NCI-H1694 (cell line): ENCODE measurements at places on chromosomes 3 and 15.

- DNase-seq, result no peak
Measured at GRCh38 chr3:140597364-140597763, 80.5 kb upstream of the TRIM42 start.

DNA sequence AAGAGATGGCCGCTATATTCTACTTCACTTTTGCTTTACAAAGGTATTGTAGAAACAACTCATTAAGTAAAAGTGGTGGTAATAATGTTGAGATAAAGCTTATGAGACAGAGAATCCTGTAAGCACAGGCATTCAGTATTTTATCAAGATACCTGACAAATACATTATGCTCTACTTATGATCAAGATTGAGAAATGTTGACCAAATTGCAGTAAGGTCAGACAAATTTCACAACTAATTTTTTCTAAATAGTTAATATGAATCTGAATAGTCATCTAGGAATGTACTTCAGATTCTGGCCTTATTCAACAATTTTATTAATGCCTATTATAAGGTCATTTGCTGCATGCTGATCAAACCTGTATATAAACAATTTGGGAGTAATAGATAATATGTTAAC, 95.1 kb upstream of the MBNL1 start:
- no peak for DNase-seq

GRCh38 chr3:64229903-64230302, 4.6 kb upstream of the PRICKLE2 start:
- no peak for DNase-seq

DNA sequence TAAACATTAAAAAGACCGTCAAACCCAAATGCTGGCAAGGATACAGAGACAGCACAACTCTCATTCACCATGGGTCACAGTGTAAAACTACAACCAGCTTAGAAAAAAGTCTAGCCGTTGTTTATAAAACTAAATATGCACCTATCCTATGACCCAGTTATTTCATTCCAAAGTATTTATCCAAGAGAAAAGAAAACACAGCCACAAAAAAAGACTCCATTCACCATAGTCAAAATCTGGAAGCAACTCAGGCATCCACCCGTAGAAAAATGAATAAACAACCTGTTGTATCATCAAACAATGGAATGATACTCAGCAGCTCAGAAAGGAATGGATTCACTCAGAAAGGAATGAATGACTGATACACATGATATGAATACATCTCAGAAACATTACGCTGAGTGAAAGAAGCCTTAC, 28.6 kb downstream of the PLD1 start:
- DNase-seq, result no peak

DNA sequence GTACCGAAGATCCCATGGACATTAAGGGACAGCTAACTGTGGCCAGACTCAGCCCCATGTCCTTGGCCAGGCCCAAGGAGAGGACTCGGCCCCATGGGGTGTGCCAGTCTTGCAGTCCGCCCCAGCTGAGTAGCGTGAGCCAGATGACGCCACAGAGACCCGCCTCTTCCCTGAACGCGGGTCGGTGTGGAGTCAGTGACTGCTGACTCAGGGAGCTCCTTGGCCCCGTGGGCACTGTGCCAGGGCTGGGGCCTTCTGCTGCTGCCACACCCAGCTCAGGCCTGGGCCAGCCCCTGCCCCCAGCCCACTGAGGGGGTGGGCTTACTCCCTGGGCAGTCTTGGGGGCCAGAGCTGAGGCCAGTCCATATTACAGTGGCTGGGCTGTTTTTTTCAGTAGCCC, 52.8 kb downstream of the PLXNA1 start:
- DNase-seq, result no peak

DNA sequence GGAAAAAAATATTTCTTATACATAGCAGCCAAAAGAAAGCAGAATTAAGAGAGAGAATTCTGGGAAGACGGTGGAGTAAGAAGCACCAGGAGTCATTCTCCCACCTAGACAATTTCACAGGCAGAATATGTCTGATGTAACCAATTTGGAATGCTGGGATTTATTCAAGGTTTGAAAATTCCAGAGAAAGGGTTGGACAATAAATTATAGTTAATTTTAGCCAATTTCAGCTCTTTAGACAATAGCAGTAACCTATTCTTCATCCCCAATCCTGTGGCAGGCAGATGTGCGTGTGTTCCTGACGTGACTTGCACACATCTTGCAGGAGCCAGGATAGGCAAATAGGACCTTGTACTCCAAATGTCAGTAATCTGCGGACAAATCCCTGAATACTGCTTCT, 541.0 kb upstream of the NAALADL2 start:
- DNase-seq, result no peak

GRCh38 chr15:83549623-83550022, 102.5 kb downstream of the SH3GL3 start:
- DNase-seq, result no peak

DNA sequence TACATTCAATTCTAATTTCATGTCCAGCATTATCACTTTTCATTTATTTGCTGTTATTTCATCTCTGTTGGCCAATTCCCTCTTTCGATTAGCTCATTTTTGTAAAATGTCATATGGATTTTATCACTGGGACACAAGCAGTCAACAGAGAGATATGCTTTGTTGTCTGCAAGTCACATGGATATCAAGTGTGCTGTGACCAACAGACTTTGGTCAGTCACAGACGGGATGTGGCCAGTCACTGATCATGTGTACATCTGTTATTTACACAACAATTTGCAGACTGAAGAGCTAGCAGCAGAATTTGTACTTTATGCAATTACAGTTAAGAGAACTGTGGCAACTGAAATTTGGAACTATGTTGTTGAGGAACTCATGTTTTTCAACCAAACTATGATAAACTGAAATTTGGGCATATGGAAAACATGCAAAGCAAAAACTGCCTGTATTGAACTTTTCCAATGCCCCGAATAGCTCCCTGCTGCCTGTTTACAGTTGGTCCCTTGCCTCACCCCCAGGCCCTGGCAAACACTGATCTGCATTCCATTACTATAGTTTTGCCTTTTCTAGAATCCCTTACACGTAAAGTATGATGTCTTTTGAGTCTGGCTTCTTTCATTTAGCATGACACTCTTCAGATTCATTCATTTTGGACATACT, 104.4 kb downstream of the RPL22L1 start:
- no peak for DNase-seq

DNA sequence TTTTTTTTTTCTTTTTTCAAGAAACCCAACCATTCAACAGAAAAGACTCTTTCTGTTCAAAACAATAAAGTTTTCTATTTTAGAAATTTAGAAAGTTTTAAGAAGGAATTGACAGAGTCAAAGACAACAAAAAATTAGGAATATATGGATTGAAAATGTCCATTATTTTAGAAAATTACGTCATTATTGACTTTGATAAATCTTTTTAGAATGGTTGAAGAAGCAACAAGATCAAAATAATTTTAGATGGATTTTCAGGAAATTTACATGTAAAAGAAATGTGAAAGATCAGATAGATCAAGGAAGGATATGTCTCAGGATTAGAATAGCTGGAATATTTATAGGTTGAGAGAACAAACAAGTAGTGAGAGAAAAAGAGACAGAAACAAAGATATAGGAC, 8.4 kb upstream of the KCNH8 start:
- DNase-seq, result no peak

- no peak for DNase-seq
Measured at GRCh38 chr3:169634618-169635236, 28.8 kb downstream of the MECOM start.

DNA sequence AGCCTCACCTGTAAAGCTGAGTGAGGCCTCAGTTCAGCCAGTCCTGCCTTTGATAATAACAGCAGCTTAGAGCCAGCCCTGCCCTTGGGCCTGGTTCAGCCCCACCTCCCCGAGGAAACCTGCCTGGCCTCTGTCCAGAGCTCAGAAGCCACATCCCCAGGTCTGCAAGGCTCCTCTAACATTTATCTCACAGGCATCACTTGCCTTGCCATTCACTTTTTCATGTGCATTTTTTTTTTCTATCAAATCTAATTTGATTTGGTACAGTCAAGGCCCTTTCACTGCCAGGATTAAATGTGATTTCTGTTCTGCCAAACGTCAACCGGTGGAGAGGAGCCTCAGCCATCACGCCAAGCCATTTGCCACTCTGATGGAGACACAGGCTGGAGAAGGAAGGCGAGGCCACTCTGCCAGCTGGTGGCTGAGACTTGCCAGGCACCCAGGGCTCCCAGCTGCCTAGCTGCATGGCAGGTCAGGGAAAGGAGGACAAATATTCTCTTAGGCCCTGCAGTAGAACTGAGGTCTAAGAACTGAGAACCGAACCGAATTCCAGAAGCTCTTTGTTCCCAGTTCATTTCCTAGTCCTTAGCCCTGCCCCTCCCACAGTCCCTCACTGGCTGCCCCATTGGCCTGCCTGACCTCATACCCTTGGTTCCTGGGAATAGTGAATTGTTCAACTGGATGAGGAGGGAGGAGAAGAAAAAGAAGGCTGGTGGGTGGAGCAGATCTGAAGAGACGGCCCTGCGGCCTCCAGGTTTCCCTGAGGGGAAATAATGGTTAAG, 76.4 kb downstream of the SPSB4 start:
- peak; percentile 25 for DNase-seq

GRCh38 chr3:155673421-155673820, 71.5 kb downstream of the PLCH1 start:
- DNase-seq, result no peak

GRCh38 chr3:15332405-15333098, at the start of gene SH3BP5:
SH3BP5 (minus strand) TSS chr3:15332586; CDS start chr3:15332408, 178 bp downstream.
- DNase-seq, result no peak

DNA sequence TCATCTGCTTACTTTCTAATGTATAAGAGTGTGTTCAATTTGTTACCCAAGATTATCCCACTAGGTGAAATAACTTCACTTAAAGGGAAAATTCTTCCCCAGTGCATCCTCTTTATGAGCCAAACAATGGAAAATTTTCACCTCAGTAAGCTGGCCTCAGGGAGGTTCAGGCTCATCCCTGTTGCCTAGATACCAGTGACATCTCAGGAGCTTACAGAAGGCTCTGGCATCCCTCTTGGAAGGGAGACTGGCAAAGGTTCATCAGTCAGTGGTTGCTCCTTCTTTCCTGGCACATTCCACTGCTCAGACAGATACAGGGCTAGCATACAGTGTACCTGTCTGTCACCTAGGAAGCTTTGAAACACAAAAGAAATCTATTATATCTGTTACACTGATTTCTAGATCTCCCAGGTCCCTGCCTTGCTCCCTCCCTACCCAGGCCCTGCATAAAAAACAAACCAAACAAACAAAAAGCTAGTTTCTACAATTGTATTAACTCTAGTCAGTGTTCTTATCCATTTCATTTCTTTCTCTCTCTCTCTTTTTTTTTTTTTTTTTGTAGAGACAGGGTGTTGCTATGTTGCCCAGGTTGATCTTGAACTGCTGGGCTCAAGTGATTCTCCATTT, 1.7 kb downstream of the IP6K2 start:
- no peak for DNase-seq

- no peak for DNase-seq
Measured at GRCh38 chr3:140580746-140581145, 97.1 kb upstream of the TRIM42 start.

DNA sequence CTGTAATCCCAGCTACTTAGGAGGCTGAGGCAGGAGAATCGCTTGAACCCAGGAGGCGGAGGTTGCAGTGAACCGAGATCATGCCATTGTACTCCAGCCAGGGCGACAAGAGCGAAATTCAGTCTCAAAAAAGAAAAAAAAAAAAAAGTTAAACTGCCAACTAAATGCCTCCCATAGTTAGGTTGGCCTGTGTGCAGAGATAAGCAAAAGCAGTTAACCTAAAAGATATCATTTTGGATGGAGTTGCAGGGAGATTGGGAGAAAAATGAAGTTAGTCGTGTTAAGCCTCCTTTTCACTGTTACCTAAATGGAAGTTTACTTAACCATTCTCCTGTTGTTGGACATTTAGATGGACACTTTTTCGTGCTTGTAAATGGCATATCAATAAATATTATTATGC, 11.4 kb upstream of the FETUB start:
- no peak for DNase-seq

- DNase-seq, result no peak
Measured at GRCh38 chr15:44542596-44542995, 5.6 kb downstream of the EIF3J start.

GRCh38 chr15:67370206-67370954, 115.8 kb downstream of the IQCH start:
- DNase-seq, result no peak

DNA sequence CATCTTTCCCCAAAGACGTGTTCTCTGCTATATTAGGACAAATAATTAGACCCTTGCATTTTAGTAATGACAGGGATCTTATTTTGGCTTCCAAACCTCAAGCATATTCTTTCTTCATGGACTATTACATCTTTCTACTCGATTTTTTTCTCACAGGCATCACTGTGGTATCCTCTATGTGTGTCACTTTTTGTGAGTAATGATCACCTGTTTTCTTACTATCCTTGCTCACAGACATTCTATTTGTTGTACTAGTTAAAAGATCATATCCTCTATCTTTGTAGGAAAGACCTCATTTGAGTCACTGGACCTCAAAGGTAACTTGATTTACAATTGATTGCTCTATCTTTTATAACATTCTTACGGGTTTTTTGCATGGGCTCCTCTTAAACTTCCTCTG, 6.8 kb downstream of the C3orf80 start:
- no peak for DNase-seq
